ENCODE measurements at places on chromosomes 11 and 22.

- DNase-seq, result no peak
These were observed 50.2 kb downstream of the GAB4 start for GRCh38 chr22:16957781-16958180.

DNA sequence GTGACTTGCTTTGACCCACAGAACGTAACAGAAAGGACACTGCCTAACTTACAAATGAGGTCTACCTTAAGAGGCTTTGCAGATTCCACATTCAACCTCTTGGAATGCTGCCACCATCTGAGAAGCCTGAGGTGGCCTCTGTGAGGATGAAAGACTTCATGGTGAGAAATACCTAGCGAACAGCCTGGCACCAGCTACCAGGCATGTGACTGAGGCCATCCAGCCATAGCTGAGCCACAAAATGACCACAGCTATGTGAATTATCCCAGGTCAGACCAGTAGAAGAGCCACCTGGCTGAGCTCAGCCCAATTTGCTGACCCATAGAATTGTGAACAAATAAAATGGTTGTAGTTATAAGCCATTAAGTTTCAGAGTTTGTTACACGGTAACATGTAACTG is 37.5 kb downstream of the PPARA start:
- no peak for DNase-seq

DNA sequence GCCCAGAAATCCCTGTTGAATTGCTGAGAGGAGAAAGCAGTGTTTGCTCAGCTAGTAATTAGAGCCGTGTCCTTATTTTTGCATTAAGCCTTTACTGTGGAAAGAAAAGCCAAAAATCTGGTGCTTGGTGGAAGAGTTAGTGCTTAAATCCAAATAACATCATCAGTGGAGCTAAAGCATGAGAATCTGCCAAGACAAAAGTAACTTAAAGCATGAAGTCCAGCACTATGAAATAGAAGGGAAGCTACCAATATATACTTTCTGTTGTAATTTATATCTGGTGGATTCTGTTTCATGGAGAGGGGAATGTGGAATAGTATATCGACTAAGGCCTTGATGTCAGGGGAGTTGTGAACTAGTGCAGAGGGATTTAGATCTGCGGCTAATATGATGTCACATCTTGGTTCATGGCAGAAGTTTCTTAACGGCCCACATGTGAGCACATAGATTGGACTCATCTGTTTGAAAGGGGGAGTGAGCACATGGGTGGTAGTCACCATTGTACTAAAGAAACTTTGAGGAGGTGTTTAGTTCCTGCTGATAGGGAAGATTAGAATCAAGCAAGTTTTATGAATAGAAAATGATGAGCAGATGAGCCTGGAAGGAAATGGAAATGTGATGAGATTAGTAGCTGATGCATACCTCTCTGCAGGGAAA is 224.4 kb upstream of the MTNR1B start:
- no peak for DNase-seq

- DNase-seq, result no peak
These were observed 71.5 kb downstream of the SHANK2 start for GRCh38 chr11:71180694-71181470.

DNA sequence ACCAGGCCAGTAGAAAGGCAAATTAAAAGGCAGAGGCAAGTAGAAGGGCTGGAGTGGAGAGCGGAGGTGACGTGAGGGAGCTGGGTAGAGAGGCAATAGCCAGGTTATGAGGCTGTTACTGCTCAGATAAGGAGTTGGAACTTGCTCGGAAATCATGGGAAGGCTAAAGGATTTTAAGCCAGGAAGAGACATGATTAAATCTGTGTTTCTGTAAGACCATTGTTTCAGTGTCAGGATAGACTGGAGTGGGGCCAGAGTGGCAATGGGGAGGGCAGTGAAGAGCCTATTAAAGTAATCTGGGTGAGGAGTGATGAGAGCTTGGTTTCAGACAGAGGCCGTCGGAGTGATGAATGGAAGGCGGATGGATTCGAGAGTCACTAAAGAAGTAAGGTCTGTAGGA is 39.0 kb downstream of the GRAMD1B start:
- no peak for DNase-seq

DNA sequence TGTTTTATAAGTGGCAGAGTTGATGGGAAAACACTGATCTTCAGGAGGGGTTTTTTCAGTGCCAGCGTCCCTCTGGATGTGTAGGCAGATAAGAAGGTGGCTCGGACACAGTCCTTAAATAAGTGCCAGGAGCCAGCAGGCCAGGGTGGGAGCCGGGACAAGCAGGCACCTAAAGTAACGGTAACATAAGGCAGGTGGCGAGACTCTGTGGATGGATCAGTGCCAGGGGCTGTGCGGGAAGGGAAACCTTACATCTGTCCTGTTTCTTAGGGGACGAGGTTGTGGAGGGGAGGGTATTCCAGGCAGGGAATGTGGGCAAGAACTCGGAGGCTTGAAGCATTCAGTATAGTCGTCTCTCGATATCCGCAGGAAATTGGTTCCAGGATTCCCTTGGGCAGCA is 15.9 kb downstream of the BCR start:
- no peak for DNase-seq

DNA sequence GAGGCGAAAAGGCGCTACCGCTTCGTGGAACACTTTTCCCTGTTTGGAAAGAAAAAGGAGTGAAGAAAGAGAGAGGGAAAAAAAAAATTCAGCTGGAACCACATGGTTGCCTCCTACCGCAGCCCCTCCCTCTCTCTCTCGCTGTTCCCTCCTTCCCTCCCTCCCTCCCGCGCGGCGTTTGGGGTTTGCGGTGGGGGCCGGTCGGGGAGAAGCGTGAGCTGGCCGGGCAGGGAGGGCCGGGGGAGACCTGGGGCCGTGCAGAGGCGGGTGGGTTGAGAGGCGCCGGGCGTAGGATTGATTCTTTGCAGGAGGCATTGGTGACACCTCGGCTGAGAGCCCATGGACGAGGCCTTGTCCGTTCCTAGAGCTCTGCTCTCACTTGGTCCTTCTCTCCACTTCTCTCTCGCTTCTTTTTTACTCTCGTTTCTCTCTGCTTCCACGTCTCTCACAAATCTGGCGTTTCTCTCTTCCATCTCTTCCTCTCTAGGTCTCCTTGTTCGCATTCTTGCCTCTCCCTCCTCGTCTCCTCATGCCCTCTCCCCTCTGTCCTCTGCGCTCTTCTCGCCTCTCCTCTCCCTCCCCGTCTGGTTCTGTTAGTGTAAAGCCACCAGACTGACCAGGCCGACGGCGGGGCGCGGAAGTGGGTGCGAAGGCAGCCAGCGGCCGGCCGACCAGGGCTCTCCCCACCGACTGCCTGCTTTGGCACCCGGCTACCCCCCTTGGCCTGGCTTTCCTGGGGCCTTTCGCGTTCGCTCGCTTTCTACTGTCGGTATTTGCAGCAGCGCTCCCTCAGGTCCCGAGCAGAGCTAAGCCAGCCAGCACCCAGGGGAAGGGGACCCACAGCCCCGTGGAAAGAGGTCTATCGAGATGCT is at the start of gene CLMP:
Gene CLMP, minus strand, starts transcription at position 61 of the 872 bp plus-strand sequence. CDS start 308 bp downstream, outside the sequence.
- DNase-seq, result no peak

- no peak for DNase-seq
These were observed 5.6 kb downstream of the GATD1 start for GRCh38 chr11:771617-772204.

- DNase-seq, result no peak
These were observed at the start of gene ZBTB16 for GRCh38 chr11:114059278-114059983. Gene ZBTB16 (plus strand): TSS chr11:114059711. CDS start chr11:114063301, 3,590 bp downstream.

GRCh38 chr22:26481694-26482093 is 1.9 kb downstream of the HPS4 start:
- DNase-seq, result no peak

- DNase-seq, result no peak
These were observed 80.7 kb downstream of the GGT1 start for GRCh38 chr22:24683691-24684090.

DNA sequence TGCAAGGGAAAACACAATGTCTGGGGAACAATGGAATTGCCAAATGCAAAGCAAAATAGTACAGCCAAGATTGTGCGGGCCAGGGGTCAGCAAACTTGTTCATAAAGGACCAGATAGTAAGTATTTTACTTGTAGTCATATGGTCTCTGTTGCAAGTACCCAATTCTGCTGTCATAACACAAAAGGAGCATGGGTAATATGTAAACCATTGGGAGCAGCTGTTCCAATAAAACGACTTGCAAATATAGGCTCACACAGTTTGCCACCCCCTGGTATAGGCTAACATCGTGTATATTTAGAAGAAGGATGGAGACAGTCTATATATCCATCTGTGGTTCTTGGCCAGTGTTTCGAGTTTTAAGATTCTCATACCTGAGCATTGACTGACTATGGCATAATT is 15.6 kb downstream of the SDHAF2 start:
- DNase-seq, result no peak

DNA sequence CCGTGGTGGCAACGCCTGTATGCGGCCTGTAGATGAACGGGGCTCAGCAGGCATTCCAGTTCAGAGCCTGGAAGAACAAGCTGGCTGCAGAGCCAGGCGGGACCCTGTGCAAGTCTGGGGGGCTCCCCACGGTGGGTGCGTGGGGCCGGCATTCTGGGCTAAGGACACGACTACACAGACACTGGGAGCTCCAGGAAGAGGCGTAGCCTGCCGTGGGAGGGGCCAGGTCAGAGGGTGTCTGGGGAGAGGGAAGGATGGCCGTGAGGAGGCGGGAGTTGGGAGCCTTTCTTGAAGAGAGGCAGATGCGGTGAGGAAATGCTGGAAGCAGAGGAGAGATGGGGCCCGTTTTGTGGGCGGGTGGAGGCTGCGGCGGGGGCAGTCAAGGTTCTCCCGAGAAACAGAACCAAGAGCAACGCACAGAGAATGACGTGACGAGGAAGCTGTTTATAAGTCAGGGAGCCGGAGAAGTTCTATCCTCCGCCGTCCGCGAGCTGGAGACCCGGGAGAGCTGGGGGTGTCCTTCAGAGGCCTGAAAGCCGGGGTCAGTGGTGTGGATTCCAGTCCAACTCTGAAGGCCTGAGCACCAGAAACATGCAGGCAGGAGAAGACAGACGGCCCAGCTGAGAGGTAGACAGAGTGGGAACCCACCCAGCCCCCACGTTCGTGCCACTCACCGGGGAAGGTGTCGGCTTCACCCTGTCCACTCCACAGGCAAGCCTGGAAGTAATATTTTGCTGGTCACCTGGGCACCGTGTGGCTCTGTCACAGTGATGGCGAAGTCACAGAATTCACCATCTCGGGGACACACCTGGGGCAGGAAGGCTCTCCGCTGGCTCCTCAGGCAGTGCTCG is 529.6 kb downstream of the BRD1 start:
- DNase-seq, result no peak

- DNase-seq, result no peak
These were observed 155.7 kb downstream of the GRIK4 start for GRCh38 chr11:120667281-120667680.

GRCh38 chr11:129728581-129728980 is 87.1 kb upstream of the TMEM45B start:
- DNase-seq, result no peak

GRCh38 chr11:111457731-111458368 is 54.3 kb downstream of the BTG4 start:
- DNase-seq, result no peak

GRCh38 chr11:77053217-77054015 is 13.4 kb upstream of the CAPN5 start:
- DNase-seq, result no peak

- no peak for DNase-seq
These were observed 1430.5 kb downstream of the TBC1D22A start for GRCh38 chr22:48192920-48193319.

- DNase-seq, result no peak
These were observed 2.1 kb upstream of the GSTP1 start for GRCh38 chr11:67581469-67581868.

DNA sequence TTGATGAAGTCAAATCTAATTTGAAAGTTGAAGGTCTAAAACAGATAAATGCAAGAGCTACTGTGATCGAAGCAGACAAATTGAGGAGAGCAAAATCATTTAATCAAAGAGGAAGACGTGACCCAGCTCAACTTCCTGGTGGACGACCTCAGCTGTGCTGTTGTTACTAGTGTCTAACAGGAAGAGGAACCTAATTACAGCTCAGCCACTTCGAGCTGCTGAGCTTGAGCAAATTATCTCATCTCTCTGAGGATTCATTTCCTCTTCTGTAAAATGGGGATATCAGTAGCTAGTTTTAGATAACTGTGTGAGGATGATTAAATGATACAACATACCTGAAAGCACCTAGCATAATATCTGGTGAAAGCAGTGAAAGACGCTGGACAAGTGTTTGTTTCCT is 48.6 kb upstream of the OLFML1 start:
- no peak for DNase-seq

- no peak for DNase-seq
These were observed 462.8 kb downstream of the NELL1 start for GRCh38 chr11:21132146-21132720.

Data from GM12878 (cell line).